Stimulated activated CD4-positive, alpha-beta T cell treated with anti-CD3 and anti-CD28 coated beads, Interleukin-2, amount 100 ng/mL, for 48 hours (primary cell): ENCODE measurements at places on chromosomes 12 and 14.
A peak's percentile ranks its signal among the peaks of the same experiment; 100 is the strongest.

DNA sequence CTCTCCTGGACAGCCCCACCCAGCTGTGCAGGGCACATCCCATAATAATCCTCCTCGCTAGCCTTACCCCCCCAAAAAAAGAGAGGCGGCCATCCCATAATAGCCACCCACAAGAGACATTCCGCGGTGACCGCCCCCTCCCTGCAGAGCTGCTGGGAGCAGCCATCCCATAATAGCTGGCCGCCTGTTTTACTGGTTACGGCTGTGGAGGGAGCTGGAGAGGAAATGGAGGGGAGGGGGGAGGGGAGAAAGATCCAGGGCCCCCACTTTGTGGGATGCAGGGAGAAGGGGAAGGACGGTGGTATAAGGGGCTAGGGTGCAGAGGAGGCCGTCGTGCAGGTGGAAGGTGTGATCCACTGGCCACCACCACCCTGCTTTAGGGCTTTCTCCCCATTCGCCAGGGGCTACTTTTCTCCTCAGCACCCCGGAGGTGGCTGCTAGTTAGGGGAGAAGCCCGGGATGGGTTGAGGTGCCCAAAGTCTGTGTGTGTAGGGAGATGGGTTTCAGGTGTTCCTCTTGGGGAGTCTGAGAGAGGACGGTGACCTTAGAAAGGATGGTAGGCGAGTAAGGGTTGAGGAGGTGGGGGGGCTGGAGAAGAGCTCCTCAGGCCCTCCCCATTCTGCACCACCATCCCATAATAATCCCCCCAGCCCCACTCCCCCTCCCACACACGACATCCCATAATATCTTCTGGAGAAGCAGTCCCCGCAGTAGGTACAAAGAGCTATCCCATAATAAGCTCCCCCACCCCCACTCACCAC is 6.0 kb upstream of the CHD4 start:
- no peak for DNase-seq

- no peak for DNase-seq
These were observed 678.6 kb downstream of the BCL11B start for GRCh38 chr14:98593361-98593761.

DNA sequence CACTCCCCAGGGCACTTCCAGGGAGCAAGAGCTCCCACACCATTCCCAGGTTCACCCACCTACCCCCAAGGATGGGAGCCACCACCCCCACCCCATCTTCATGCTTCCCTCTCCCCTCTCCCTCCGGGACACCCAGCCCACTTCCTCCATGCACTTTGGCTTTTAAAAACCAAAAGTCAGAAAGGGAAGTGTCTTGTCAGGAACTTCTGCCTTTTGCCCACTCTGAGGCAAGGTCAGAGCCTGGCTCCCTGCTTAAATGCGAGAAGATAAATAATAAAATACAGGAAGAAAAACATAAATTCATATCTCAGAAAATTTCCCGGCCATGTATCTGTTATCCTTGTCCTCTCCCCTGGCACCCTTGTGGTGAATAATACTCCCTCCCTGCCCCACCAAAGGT is 81.6 kb downstream of the PTGER2 start:
- DNase-seq, result no peak

GRCh38 chr12:90181216-90181615 is 472.6 kb upstream of the ATP2B1 start:
- no peak for DNase-seq

- DNase-seq, result no peak
These were observed 252.5 kb downstream of the RPL10L start for GRCh38 chr14:46399049-46399448.

GRCh38 chr12:67161322-67161918 is 107.7 kb upstream of the CAND1 start:
- DNase-seq, result peak; percentile 48

- DNase-seq, result peak; percentile 17
These were observed 6.0 kb downstream of the FBXW8 start for GRCh38 chr12:116916714-116917114.

DNA sequence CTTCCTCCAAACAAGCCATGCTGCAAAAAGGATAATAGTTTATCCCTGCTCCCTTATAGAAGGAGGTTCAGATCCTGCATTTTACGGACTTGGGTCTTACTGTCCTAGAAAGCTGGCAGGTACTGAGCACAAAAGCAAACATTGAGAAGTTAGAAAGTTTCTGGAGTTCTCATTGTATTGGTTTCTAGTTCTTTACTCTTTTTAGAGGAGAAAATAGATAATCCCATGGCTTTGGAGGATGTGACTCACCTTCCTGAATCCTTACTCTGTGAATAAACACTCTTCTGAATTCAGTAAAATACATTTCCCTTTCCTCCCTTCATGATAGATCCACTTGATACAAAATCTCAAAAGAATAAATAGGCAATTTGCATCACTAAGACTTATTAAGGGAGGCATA is 188.9 kb downstream of the NPAS3 start:
- no peak for DNase-seq

DNA sequence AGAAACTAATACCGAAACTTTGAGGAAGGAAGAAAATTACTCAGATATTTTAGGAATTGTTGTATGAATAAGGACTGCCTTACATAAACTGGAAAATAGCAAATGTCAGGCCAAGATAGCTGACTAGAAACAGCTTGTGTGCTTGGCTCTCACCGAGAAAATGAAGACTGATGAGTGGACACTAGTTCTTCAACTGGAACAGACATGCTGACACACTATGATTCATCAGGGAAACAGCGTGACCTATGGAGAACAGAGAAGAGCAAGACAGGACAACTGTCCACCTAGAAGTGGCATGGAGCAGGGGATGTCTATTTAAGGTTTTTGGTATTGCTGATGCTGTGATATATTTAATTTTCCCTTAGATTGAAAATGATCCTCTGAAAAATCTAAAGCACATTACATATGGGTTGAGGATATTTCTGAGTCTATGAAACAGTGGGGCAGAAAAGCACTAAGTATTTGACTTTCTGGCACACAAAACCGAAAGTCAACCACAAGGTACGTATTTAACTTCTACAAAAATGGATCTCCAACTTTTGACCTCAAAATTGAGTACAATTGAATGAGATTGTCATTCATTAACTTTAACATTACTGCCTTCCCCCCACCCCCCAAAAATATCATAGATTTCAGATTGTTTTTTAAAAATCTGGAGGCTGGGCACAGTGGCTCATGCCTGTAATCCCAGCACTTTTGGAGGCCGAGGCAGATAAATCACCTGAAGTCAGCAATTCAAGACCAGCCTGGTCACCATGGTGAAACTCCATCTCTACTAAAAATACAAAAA is 863.2 kb downstream of the LRFN5 start:
- DNase-seq, result no peak

GRCh38 chr12:112941528-112942335 is 3.5 kb downstream of the OAS3 start:
- DNase-seq, result no peak
